ENCODE measurements at places on chromosomes 6 and 20.

DNA sequence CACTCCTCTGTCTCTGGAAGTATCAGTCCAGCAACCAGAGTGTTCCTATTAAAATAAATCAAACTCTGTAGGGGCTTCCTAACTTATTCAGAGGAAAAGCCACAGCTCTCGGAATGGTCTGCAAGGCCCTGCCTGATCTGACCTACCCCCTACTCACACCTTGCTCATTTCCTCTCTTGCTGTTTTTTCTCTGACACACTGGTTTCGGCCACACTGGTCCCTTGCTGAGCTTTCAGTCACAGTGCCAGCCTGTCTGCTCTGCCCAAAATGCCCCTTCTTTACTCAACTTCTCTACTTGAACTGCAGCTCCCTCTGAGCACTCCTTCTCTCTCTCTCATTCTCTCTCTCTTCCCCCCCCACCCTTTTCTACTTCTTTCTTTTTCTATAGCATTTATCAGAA, 430.2 kb downstream of the UTRN start:
- no peak for DNase-seq

DNA sequence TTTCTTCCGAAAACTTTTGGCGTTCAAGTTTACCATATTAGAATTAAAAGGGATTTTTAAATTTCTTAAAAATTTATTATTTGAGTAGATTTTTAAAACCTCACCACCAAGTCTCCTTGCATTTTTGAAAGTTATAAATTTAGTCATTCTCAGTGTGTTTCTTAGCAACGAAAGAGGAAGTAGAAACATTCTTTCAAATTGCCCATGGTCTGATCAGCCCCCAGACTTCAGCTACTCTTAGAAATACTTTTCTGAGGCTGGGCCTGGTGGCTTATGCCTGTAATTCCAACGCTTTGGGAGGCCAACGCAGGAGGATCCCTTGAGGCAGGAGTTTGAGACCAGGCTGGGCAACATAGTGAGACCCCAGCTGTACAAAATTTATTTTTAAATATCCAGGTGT, 15.1 kb upstream of the RTF2 start:
- no peak for DNase-seq

DNA sequence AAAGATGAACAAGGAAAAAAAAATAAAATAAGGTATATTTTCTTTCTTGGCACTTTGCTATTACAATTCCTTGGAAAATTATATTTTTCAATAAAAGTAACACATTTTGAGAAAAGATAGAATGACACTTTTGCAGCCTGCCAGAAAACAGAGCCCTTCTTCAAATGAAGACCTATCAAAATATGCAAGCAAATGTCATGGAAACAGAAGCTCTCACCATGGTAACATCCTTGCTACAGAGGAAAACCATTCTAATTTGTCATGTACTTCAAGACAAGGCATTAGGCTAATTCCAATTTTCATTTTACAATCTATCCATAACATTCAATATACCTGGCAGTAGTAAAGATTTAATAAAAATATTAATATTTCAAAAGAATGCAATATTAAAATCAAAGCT, 177.9 kb downstream of the RNGTT start:
- no peak for DNase-seq

DNA sequence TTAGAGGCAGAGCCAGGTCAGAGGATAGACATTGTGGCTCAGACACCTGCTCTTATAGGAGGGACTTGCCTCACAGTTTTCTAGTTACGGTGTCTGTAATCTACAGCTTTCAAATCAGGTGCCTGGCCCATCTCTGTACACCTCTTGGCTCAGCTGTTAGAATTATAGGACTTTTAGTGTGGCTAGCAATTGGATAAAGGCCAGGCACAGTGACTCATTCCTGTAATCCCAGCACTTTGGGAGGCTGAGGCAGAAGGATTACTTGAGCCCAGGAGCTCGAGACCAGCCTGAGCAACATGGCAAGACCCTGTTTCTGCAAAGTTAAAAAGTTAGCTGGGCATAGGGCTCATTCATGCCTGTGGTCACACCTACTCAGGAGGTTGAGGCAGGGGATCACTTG, 20.0 kb downstream of the BRPF3 start:
- no peak for DNase-seq

DNA sequence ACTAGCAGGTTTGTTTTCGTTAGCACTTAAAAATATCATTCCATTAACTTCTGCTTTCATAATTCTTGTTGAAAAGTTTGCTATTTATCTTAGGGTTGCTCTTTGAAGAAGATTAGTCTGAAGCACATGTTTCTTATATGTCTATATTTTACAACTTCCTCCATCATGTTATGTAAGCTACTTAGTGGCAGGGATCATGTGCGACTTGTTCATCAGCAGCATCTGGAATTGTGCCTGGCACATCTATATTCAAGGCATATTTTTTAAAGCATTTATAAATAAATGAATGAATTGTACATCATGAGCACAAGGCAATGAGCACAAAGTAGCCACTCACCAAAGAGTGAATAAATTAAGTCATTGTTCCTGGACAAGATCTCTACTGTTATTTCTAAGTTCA, 187.2 kb upstream of the COL21A1 start:
- DNase-seq, result no peak

GRCh38 chr6:167748458-167749379, 78.0 kb upstream of the AFDN start:
- peak; percentile 68 for DNase-seq

GRCh38 chr6:108243836-108244235, 17.0 kb downstream of the SNX3 start:
- no peak for DNase-seq

- DNase-seq, result no peak
Measured at GRCh38 chr6:21087188-21087587, 506.4 kb upstream of the SOX4 start.

- DNase-seq, result no peak
Measured at GRCh38 chr6:17397764-17398194, 4.4 kb downstream of the CAP2 start.

GRCh38 chr20:37357481-37358365, 11.8 kb downstream of the SRC start:
- DNase-seq, result peak; percentile 40

- no peak for DNase-seq
Measured at GRCh38 chr6:150622941-150623874, 23.5 kb downstream of the PLEKHG1 start.

DNA sequence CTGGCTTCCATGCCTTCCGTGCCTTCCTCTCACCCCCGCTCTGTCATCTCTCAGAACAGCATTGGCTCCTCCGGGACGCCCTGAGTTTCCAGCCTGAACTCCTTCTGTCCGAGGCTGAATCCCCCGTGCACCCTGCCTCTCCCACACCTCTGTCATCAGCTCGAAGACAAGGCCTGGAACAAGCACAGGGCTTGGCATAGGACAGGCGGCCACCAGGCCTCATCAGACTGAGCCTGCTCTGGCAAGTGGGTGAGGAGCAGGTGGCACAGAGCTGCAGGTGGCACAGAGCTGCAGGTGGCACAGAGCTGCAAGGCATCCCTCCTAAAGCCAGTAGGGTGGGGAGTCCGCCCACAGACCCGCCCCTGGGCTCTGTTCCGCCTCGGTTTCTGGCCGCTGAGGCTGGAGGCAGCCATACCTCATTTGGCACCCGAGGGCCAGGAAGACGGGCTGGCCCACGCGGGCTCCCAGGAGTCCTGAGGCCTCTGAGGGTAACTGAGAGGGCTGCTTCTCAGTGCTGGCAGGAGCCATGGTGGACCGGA, 60.2 kb downstream of the EZR start:
- no peak for DNase-seq

GRCh38 chr6:100259865-100260264, 204.9 kb downstream of the SIM1 start:
- no peak for DNase-seq

- no peak for DNase-seq
Measured at GRCh38 chr6:46606338-46606737, 46.3 kb downstream of the CYP39A1 start.

GRCh38 chr6:98583506-98583905, 250.9 kb upstream of the POU3F2 start:
- DNase-seq, result no peak

- DNase-seq, result no peak
Measured at GRCh38 chr6:103925317-103925716, 934.4 kb downstream of the HACE1 start.

- no peak for DNase-seq
Measured at GRCh38 chr20:31870726-31871617, 538 bp downstream of the TTLL9 start.

All from chondrocyte (in vitro differentiated cells).